Stomach (tissue), 19 donors: ENCODE measurements at places on chromosomes 5 and 9. TPM values are rescaled to one million over a fixed set of nuclear protein-coding genes. Genes with fewer than 3 reads are reported as not detected.

GRCh38 chr5:60404171-60404570 lies 295.8 kb downstream of the DEPDC1B start:
- no peaks in the 10 kb centered on the region for H3K36me3 ChIP-seq
- H3K27me3 ChIP-seq = no peaks in the 10 kb centered on the region
- no peak for DNase-seq
- H3K27ac ChIP-seq = no peak overlapping the region

The TMC1 gene
- not detected for total RNA-seq

The FBP2 gene
- 15.6 TPM for total RNA-seq

DNA sequence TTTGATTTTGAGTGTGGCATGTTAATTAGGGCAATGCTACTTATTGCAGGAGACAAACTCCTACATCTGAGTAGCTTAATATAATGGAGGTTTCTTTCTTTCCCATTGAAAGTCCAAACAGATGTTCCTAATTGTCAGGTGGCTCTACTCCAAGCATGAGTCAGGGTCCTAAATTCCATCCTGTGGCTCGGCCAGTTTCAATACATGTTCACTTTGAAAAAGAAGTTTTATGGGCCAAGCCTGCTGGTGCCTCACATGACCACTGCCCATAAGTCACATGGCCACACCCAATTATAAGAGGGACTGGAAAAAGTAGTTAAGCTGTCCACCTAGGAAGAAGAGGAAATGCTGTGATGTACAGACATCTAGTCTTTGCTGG lies 170.4 kb downstream of the ARRDC3 start:
- DNase-seq = no peak
- no peak overlapping the region for H3K4me3 ChIP-seq
- H3K36me3 ChIP-seq = no peaks in the 10 kb centered on the region
- H3K27ac ChIP-seq = peak overlapping the region; percentile 17

- H3K27me3 ChIP-seq = no peaks in the 10 kb centered on the region
- DNase-seq = no peak
- no peak overlapping the region for H3K4me3 ChIP-seq
- no peak overlapping the region for H3K27ac ChIP-seq
- H3K4me1 ChIP-seq = no peaks in the 10 kb centered on the region
These were observed 317.8 kb upstream of the RGMB start for GRCh38 chr5:98455665-98456064.

DNA sequence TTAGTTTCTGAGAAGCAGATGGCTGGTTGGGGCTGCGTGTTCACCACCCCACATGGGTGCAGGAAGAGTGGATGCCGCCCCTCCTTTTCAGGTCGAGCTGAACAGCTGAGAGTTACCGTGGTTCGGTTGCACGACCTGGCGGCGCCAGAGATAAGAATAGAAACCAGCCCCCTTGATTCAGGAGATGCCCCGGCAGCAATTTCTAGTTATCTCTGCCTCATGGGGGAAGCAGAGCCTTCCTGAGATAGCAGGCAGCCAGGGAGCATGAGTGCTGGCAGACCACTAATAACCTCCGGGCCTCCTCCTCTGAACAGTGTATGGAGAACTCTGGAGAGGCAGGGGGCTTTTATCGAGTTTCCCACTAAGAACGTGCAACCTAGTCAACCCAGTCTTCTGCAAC lies 177.8 kb downstream of the NSG2 start:
- no peak overlapping the region for H3K4me3 ChIP-seq
- H3K27me3 ChIP-seq = no peaks in the 10 kb centered on the region
- no peaks in the 10 kb centered on the region for H3K36me3 ChIP-seq

GRCh38 chr5:147446523-147446922 lies 63.3 kb downstream of the DPYSL3 start:
- peak overlapping the region; percentile 66 for H3K27ac ChIP-seq
- DNase-seq = no peak
- no peak overlapping the region for H3K4me3 ChIP-seq
- H3K27me3 ChIP-seq = no peaks in the 10 kb centered on the region
- no peaks in the 10 kb centered on the region for H3K36me3 ChIP-seq
- peaks cover 29% of the 10 kb centered on the region for H3K4me1 ChIP-seq

The GABRA6 gene
- not detected for total RNA-seq

The FCN2 gene
- total RNA-seq = not detected

The LPAR1 gene
- 40.0 TPM for total RNA-seq

DNA sequence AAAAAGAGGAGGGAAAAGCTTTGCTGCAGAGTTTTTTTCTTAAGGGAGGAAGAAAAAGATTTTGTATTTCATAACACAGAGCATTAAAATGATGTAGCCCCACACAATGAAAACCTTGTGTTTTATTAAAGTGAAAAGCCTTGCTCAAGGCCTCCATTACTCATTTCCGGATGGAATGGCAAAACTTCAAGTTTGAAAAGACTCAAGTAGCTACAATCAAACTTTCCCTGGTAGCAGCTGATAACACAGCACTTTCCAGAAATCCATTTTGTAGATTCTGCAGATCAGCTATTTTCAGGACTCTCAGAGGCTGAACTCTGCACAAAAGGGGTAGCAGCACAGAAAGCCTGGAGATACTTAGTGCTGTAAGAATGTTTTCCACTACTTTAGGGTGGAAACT lies 374.8 kb downstream of the NFIB start:
- H3K36me3 ChIP-seq = no peaks in the 10 kb centered on the region
- no peak overlapping the region for H3K4me3 ChIP-seq
- H3K4me1 ChIP-seq = no peaks in the 10 kb centered on the region
- H3K27me3 ChIP-seq = no peaks in the 10 kb centered on the region
- no peak for DNase-seq
- peak overlapping the region; percentile 8 for H3K27ac ChIP-seq

The FOXD4 gene
- total RNA-seq = not detected

- DNase-seq = no peak
- H3K27me3 ChIP-seq = no peaks in the 10 kb centered on the region
- no peaks in the 10 kb centered on the region for H3K4me1 ChIP-seq
- peaks cover 20% of the 10 kb centered on the region for H3K36me3 ChIP-seq
These were observed 15.4 kb downstream of the POC5 start for GRCh38 chr5:75701856-75702255.

The FLT4 gene
- 4.5 TPM for total RNA-seq

DNA sequence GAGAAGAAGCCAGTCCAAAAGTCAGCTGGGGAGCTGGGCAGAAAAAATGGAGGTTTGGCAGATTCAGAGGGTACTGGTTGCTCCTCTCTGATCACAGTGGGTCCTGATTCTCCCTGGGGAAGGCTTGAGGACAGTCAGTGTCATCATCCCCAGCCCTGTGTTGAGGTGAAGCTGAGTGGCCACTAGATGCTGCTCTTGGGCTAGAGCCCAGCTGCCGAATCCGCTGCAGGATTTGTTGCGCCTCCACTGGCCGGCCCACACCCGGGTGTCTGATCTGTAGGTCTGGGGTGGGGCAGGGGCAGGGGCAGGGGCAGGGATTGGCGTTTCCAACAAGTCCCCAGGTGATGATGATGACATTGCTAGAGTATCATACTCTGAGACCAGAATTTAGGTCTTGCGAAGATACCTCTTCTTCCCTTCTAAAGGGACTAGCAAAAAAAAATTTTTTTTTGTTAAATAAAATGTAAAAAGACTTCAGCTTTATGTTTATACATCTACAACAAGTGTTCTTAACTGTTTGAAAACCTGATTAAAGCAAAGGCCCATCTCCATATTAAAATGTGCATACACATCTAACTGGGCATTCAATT lies 106.8 kb downstream of the PDE6A start:
- no peak overlapping the region for H3K4me3 ChIP-seq
- peak; percentile 49 for DNase-seq
- no peak overlapping the region for H3K27ac ChIP-seq
- H3K27me3 ChIP-seq = no peaks in the 10 kb centered on the region
- H3K4me1 ChIP-seq = no peaks in the 10 kb centered on the region
- H3K36me3 ChIP-seq = peaks cover 11% of the 10 kb centered on the region

GRCh38 chr5:60395712-60396329 lies 304.1 kb downstream of the DEPDC1B start:
- no peaks in the 10 kb centered on the region for H3K4me1 ChIP-seq
- no peak overlapping the region for H3K27ac ChIP-seq
- no peaks in the 10 kb centered on the region for H3K27me3 ChIP-seq

The G3BP1 gene
- 138 TPM for total RNA-seq

The OR1J2 gene
- 6.4 TPM for total RNA-seq

GRCh38 chr5:133467826-133468463 lies 144.4 kb downstream of the FSTL4 start:
- H3K4me3 ChIP-seq = no peak overlapping the region
- peaks cover 7% of the 10 kb centered on the region for H3K27me3 ChIP-seq
- H3K27ac ChIP-seq = no peak overlapping the region
- DNase-seq = no peak
- H3K4me1 ChIP-seq = no peaks in the 10 kb centered on the region
- H3K36me3 ChIP-seq = no peaks in the 10 kb centered on the region

The DDX41 gene
- total RNA-seq = 54.9 TPM

- DNase-seq = no peak
- H3K36me3 ChIP-seq = no peaks in the 10 kb centered on the region
- no peak overlapping the region for H3K4me3 ChIP-seq
- H3K27me3 ChIP-seq = no peaks in the 10 kb centered on the region
These were observed 8.2 kb downstream of the CERCAM start for GRCh38 chr9:128428644-128429512.

DNA sequence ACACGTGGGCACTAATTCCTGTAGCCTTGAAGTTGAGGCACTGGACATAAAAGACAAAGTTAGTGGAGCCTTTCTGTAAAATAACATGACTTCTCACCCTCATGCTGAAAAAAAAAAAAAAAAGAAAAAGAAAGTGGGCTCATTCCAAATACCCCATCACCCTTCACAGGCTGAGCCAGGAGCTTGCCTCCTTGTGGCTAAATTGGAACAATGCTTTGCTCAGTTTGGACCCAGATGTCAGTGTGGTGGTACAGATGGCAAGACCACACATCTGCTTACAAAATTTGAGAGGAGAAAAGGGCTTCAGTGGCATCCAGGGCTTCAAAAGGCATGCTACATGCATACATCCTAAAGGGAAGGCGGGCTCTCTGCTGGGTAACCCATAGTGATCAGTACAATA lies 342.8 kb downstream of the EBF1 start:
- H3K4me3 ChIP-seq = no peak overlapping the region
- DNase-seq = no peak
- no peaks in the 10 kb centered on the region for H3K36me3 ChIP-seq
- H3K4me1 ChIP-seq = no peaks in the 10 kb centered on the region

GRCh38 chr5:122494109-122494508 lies 182.1 kb downstream of the SNCAIP start:
- H3K4me3 ChIP-seq = no peak overlapping the region
- no peak overlapping the region for H3K27ac ChIP-seq
- DNase-seq = no peak
- peaks cover 8% of the 10 kb centered on the region for H3K4me1 ChIP-seq
- no peaks in the 10 kb centered on the region for H3K27me3 ChIP-seq

GRCh38 chr5:68685863-68686262 lies 408.0 kb upstream of the SLC30A5 start:
- no peak overlapping the region for H3K27ac ChIP-seq
- no peak for DNase-seq
- H3K4me1 ChIP-seq = no peaks in the 10 kb centered on the region
- H3K36me3 ChIP-seq = no peaks in the 10 kb centered on the region
- no peaks in the 10 kb centered on the region for H3K27me3 ChIP-seq

The GABRA1 gene
- total RNA-seq = not detected

GRCh38 chr9:95750725-95751519 lies 124.6 kb upstream of the ERCC6L2 start:
- no peaks in the 10 kb centered on the region for H3K27me3 ChIP-seq
- H3K4me3 ChIP-seq = no peak overlapping the region
- no peaks in the 10 kb centered on the region for H3K36me3 ChIP-seq
- no peak overlapping the region for H3K27ac ChIP-seq
- peaks cover 17% of the 10 kb centered on the region for H3K4me1 ChIP-seq
- DNase-seq = peak; percentile 22

GRCh38 chr9:34334337-34334824 lies 5.0 kb downstream of the NUDT2 start:
- H3K4me1 ChIP-seq = peaks cover 54% of the 10 kb centered on the region
- no peaks in the 10 kb centered on the region for H3K27me3 ChIP-seq
- peaks cover 10% of the 10 kb centered on the region for H3K36me3 ChIP-seq
- H3K4me3 ChIP-seq = no peak overlapping the region
- DNase-seq = no peak
- peak overlapping the region; percentile 11 for H3K27ac ChIP-seq

DNA sequence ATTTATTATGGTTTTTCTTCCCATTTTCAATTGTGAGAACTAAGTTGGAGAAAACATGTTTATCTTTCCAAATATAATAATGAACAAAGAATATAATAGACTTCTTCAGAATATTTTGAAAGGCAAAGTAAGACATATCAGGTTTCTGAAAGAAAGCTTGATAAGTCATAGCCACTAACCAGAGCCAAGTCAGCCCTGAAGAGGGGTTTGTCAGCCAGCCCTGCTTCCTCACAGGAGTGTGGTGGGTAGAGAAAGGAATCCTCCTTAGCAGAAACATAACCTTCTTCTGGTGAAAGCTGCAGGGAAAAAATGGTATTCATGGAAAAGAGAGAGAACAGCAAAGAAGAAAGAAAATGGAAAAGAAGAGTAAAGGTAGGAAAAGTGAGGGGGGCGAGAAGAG lies 93.4 kb downstream of the MPDZ start:
- no peak overlapping the region for H3K27ac ChIP-seq
- H3K4me1 ChIP-seq = no peaks in the 10 kb centered on the region
- no peak overlapping the region for H3K4me3 ChIP-seq
- H3K27me3 ChIP-seq = no peaks in the 10 kb centered on the region
- H3K36me3 ChIP-seq = peaks cover 37% of the 10 kb centered on the region

DNA sequence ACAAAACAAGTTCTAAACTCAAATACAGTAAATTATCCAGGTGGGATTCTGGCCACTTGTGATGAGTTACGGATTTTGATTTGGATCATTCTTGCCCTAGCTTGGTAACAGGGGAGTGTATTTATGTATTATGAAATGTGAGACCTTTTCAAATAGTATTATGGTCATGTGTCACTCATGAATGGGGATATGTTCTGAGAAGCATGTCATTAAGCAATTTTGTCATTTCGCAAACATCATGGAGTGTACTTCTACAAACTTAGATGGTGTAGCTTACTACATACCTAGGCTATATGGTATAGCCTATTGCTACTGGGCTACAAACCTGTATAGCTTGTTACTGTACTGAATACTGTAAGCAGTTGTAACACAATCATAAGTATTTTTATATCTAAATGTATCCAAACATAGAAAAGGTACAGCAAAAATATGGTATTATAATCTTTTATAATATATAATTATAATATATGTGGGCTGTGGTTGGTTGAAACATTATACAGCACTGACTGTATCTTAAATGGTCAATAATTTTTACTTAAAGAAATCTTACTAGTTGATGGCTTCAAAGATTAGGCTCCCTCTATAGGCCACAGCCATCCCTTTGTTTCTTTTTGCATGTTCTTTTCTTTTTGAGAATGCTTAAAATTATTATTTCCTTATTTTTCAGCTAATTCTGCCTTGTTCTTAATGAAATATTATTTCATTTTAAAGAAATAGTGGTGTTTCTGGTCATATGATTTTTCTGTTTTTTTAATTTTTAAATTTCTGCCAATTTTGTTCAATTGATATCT lies 128.4 kb downstream of the MAST4 start:
- H3K36me3 ChIP-seq = no peaks in the 10 kb centered on the region
- no peak overlapping the region for H3K4me3 ChIP-seq
- H3K4me1 ChIP-seq = no peaks in the 10 kb centered on the region
- H3K27me3 ChIP-seq = no peaks in the 10 kb centered on the region
- H3K27ac ChIP-seq = no peak overlapping the region
- DNase-seq = no peak

GRCh38 chr5:138552657-138553056 lies 9.6 kb upstream of the ETF1 start:
- no peak overlapping the region for H3K27ac ChIP-seq
- H3K27me3 ChIP-seq = no peaks in the 10 kb centered on the region
- DNase-seq = no peak
- H3K36me3 ChIP-seq = peaks cover 51% of the 10 kb centered on the region
